ENCODE measurements at places on chromosomes 7 and 10. TPM values are rescaled to one million over a fixed set of nuclear protein-coding genes. Genes with fewer than 3 reads are reported as not detected.

DNA sequence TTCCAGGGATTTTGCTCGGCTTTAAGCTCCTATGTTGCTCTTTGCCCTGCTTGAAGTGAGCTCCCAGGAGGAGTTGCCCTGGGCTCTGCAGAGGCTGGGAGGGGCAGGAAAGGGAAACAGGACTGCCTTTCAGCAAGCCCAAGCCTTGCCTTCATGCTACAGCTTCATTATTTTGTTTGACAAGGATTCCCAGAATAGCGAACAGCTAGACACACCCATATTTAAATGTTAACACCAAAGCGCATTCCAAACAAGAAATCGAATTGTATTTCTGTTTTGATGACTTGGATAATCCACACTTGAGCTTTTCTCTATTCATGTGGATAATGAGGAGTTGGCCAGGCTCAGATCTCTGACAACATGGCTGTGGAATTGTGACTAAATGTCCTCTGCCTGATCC is 6.3 kb downstream of the KIAA1217 start:
- DNase-seq: no peak

DNA sequence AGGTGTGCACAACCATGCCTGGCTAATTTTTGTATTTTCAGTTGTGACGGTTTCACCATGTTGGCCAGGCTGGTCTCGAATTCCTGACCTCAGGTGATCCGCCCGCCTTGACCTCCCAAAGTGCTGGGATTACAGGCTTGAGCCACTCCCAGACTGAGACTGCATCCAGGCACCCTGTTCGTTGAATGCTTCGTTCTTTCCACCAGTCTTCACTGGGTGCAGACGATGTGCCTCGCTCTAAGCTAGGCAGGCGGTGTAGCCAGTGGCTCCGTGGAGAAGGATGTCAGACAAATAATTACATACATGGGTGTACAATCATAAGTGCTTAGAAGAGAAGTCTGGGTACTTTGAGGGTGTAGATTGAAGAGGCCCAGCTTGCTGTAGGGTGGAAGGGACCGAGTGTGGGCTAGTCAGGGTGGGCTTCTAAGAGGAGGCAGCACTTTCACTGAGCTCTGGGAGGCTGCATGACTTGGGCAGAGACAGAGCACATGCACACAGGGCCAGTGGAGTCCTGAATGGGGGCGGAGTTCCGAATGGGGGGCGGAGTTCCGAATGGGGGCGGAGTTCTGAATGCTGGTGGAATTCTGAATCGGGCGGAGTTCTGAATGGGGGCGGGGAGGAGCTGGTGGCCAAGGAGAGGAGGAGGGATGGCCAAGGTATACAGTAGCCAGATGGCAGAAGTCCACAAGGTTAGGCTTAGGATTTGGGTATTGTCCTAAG is 74.3 kb downstream of the COL26A1 start:
- DNase-seq: no peak

- DNase-seq: no peak
Measured at GRCh38 chr7:137097111-137097510, 228.7 kb downstream of the CHRM2 start.

GRCh38 chr10:11787846-11788245 is 35.3 kb upstream of the PROSER2 start:
- DNase-seq: no peak

DNA sequence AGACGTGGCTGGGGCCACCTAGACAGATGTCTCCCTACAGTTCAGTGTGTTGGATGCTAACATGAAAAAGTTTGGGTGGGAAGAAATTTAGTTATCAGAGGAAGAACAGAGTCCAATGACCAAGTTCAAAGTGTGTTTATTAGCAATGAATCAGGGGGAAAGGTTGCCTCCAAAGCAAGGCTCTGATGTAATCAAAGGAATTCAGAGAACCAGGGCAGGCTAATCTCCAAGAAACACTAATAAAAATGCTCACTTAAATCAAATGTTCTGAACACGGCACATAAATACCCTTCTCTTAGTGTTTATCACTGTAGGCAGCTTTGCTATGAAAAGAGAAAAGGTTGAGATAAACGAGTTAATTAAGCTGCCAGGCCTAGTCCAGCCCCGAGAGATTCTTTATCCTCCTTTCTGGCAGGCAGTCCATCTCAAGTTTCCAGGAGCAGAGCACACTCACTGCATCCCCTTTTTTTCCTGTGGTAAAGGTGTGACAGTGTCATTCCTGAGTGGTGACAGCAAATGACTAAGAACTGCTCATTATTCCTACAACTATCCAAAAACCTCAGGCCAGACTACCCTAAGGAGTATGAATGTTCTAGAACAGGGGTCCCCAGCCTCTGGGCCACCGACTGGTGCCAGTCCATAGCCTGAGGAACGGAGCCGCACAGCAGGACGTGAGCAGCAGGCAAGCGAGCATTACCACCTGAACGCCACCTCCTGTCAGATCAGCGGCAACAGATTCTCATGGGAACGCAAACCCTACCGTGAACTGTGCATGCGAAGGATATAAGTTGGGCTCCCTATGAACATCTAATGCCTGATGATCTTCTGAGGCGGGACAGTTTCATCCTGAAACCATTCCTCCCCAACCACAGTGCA is 66.9 kb upstream of the FHIP2A start:
- DNase-seq: no peak

DNA sequence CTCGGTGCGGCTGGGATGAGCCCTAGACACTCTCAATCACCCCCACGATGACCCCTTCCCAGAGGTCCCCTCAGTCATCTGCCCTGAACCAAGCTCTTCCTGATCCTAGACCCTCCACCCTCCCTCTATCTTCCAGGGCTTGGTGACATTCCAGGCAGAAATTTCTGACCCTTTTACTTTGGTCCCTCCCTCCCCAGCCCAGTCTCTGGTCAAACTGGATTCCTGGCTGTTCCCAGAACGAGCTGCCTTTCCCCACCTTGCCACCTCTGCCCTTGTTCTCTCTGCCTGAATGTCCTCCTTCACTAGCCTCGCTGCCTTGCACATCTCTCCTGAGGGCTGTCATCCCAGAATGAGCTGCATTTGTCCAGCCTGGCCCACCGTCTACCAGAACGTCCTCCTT is 1.3 kb upstream of the CLDN4 start:
- no peak for DNase-seq

GRCh38 chr7:3760651-3761050 is 459.6 kb downstream of the SDK1 start:
- no peak for DNase-seq

Gene MMD2
- not detected for total RNA-seq
